ENCODE measurements at places on chromosomes 12 and 14.

- H3K36me3 ChIP-seq = no peaks in the 10 kb centered on the region
- H3K27ac ChIP-seq = no peak overlapping the region
- H3K27me3 ChIP-seq = no peaks in the 10 kb centered on the region
- no peak for DNase-seq
Observed at GRCh38 chr12:124772289-124773170, 91.1 kb downstream of the SCARB1 start.

- no peak overlapping the region for H3K27ac ChIP-seq
- DNase-seq = no peak
- H3K4me1 ChIP-seq = peaks cover 46% of the 10 kb centered on the region
- no peaks in the 10 kb centered on the region for H3K36me3 ChIP-seq
- no peak overlapping the region for H3K4me3 ChIP-seq
- no peaks in the 10 kb centered on the region for H3K27me3 ChIP-seq
Observed at GRCh38 chr14:75046275-75046674, 5.0 kb downstream of the MLH3 start.

- H3K4me1 ChIP-seq = no peaks in the 10 kb centered on the region
- H3K4me3 ChIP-seq = no peak overlapping the region
- H3K27me3 ChIP-seq = no peaks in the 10 kb centered on the region
- no peaks in the 10 kb centered on the region for H3K36me3 ChIP-seq
- no peak overlapping the region for H3K27ac ChIP-seq
Observed at GRCh38 chr14:99530407-99531155, 49.4 kb downstream of the CCNK start.

DNA sequence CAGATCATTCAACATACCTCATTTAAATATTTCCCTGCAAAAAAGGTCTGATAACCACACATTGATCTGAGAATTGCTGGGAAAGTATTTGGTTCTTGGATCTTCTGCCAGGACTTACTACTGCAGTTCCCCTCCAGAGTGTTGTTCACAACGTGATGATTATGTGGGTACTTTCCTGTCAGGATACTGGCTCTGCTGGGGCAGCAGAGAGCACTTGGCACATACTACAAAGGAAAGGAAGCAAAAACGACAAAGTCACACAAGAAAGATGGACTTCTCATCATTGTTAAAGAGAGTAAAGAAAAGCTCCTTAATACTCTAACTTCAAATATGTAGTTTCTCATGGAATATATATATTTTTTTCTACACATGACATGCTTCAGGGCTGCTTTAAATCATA, 11.5 kb downstream of the GNS start:
- H3K36me3 ChIP-seq = peaks cover 3% of the 10 kb centered on the region
- peaks cover 14% of the 10 kb centered on the region for H3K4me1 ChIP-seq
- H3K4me3 ChIP-seq = no peak overlapping the region
- no peak for DNase-seq
- no peaks in the 10 kb centered on the region for H3K27me3 ChIP-seq

DNA sequence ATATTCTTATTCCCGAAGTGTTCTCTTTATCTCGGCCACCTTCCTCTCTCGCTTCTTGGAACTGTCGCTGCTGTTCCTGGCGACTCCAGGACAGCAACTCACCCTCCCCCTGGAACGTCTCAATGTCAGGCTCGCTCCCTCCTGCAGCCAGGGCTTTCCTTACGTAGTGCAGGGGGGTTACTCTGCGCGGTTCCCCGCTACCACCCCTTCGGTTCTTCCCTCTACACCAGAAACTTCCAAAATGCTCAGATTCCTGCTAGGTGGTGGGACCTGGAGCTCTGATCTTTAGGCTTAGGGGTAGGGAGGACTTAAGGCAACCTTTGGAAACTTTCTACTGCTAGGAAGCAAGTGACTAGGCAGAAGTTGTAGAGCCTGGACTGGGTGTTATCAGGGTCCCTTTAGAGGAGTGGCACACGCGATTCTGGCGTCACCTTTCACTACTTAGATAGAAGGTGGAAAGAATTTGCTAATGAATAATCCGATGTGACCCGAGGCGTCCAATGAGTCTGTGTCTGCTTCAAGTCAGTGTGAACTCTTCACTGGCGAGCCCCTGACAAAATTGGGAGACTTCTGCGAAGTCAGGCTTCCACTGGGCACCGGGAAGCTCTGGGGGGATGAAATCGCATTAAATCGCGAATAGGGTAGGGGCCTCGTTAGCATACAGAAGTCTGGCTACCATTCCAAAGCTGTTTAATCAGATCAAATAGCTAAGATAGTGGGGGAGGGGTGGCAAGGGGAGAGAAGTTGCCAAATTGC, 900 bp upstream of the DPF3 start:
- peaks cover 29% of the 10 kb centered on the region for H3K4me1 ChIP-seq
- peak; percentile 44 for DNase-seq
- no peaks in the 10 kb centered on the region for H3K27me3 ChIP-seq
- H3K4me3 ChIP-seq = peak overlapping the region; percentile 4
- H3K27ac ChIP-seq = peak overlapping the region; percentile 59

GRCh38 chr12:115947696-115948062, 329.8 kb downstream of the MED13L start:
- DNase-seq = no peak
- H3K4me1 ChIP-seq = peaks cover 8% of the 10 kb centered on the region
- H3K27ac ChIP-seq = no peak overlapping the region
- H3K27me3 ChIP-seq = no peaks in the 10 kb centered on the region
- no peaks in the 10 kb centered on the region for H3K36me3 ChIP-seq
- H3K4me3 ChIP-seq = no peak overlapping the region

GRCh38 chr12:76455582-76456345, 103.8 kb downstream of the OSBPL8 start:
- H3K27ac ChIP-seq = no peak overlapping the region
- no peaks in the 10 kb centered on the region for H3K27me3 ChIP-seq
- no peak for DNase-seq
- no peak overlapping the region for H3K4me3 ChIP-seq

DNA sequence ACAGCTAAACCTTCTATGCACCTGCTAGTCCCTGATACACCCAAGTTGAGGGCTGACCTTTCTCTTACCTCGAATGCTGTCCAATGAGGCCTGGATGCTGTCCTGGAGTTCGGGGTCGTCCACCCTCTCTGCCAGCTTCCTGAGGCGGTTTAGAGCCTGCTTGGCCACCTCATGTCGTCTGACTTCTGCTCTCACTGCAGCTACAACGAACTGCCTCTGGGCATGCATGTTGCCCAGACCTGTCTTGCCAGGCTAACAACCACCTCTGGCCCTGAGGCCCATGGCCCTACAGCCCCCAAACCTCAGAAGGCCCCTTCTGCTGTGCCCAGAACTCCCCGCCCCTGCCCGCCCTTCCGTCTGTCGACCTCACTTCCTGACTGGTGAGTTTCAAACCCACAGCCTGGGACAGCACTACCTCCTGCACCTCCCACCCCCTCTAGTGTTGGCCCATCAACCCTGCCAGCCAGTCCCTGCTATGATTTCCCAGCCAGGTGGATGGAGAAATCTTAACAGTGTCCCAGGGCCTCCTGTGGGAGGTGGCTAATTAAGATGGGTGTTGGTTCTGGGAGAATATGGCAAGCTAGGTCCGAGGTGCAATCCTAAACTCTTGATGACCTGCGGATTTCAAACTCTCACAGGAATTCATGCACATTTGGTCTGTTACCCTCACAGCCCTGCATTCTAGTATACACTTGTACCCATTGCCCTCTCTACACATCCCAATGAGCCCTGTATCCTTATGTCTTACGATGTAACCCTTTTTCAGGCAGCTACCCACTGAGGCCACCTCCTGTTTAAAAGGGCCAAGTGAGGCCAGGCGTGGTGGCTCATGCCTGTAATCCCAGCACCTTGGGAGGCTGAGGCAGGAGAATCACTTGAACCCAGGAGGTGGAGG, 2.7 kb upstream of the TSPAN31 start:
- peaks cover 35% of the 10 kb centered on the region for H3K4me1 ChIP-seq
- H3K36me3 ChIP-seq = peaks cover 2% of the 10 kb centered on the region
- peaks cover 11% of the 10 kb centered on the region for H3K27me3 ChIP-seq
- DNase-seq = peak; percentile 43
- no peak overlapping the region for H3K4me3 ChIP-seq

DNA sequence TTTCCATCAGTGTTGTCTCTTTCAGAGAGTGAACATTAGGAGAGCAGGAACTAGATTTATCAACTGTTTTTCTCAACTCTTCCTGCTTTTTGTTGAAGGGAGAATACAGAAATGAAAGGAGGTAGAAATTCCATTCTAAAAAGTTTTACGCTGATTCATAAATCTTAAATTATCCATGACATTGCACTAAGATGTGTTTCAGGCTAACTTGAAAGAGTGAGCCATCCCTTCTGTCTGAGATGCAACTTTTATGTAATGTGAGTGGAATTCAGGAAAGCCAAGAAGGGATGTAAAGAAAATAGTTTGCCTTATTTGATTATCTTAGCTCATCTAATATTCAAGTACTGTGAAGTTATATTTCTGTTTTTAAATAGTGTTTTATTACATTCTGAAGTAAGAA, 349.5 kb upstream of the RGS6 start:
- DNase-seq = no peak
- H3K4me1 ChIP-seq = peaks cover 7% of the 10 kb centered on the region
- H3K27me3 ChIP-seq = no peaks in the 10 kb centered on the region
- no peak overlapping the region for H3K4me3 ChIP-seq

DNA sequence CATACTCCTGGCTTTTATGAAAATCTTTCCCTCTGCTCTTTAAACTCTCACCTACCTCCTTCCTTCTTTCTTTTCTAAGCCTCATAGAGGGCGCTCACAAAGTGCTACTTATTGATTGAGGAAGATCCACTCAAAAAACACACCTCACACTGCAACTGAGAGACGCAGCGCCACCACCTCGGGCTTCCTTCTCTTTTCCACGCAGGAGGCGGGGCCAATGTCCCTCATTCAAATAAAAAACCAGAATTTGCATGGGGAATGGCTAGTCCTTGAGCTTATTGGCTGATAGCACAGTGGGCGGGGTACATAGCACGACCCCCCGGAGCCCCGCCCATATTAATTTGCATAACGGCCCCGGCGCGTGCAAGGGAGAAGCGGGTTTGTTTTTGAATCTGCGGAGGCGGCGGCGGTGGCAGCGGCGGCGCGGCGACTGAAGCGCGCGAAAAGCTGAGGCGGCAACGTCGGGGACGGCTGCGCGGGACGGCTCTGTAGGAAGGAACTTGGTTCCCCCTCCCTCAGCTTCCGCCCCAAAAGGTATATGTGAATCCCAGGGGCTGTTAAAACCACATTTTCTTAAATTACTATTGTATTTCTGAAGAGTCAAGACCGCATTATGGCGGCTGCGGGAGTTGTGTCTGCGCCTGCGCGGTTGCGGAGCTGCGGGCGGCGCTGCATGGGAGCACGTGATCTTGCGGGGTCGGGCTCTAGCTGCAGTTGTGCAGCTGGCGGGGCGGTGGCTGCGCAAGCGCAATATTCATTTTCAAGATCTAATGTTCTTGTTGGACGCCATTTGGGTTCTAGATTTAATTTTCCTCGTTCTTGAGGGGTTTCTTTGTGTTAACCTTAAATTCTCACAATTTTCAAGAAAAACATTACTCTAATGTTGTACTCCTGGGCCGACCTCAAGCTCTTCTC, at the start of gene ATF7IP:
Gene ATF7IP, plus strand, starts transcription at position 389 of the 915 bp plus-strand sequence. CDS start 58,234 bp downstream, outside the sequence.
- peak within 1 kb of the TSS; percentile 56 for H3K4me3 ChIP-seq
- H3K36me3 ChIP-seq = no peaks in the 10 kb centered on the region
- H3K27me3 ChIP-seq = no peaks in the 10 kb centered on the region
- peaks cover 3% of the 10 kb centered on the region for H3K4me1 ChIP-seq
- peak within 1 kb of the TSS; percentile 99 for H3K27ac ChIP-seq

DNA sequence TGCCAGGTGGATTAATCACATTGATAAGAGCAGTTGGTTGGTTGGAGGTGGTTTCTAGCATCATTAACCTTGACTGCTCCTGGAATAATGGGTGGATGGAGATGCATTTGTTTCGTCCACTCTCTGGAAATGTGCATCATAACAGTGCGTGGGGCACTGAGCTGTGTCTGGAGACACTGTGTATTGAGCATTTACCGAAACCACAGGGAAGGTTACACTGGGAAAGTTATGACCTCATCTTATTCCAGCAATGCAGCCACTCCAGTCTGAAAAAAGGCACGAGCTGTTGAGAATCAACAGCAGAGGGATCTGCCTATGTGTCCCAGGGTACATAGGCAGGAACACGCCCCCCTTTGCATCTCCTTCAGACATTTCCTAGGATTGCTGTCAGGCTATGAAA, 27.2 kb downstream of the RNFT2 start:
- H3K4me1 ChIP-seq = no peaks in the 10 kb centered on the region
- no peaks in the 10 kb centered on the region for H3K27me3 ChIP-seq
- H3K27ac ChIP-seq = no peak overlapping the region
- DNase-seq = no peak
- H3K4me3 ChIP-seq = no peak overlapping the region
